ENCODE measurements at places on chromosomes 5 and 9. TPM values are rescaled to one million over a fixed set of nuclear protein-coding genes. Genes with fewer than 3 reads are reported as not detected.

GRCh38 chr5:163916861-163917260, 411.4 kb downstream of the MAT2B start:
- DNase-seq = no peak

FOXD4L3 gene
- 0.29 TPM for total RNA-seq

- DNase-seq = no peak
Measured at GRCh38 chr5:168753691-168754254, 174.6 kb upstream of the PANK3 start.

SPATA31E1 gene
- total RNA-seq = not detected

Data from activated CD8-positive, alpha-beta T cell treated with anti-CD3 and anti-CD28 coated beads, Interleukin-2, amount 10 ng/mL, durations not matched to agents 7 days and 5 days (primary cell).